ENCODE measurements at places on chromosomes 16 and 17.

DNA sequence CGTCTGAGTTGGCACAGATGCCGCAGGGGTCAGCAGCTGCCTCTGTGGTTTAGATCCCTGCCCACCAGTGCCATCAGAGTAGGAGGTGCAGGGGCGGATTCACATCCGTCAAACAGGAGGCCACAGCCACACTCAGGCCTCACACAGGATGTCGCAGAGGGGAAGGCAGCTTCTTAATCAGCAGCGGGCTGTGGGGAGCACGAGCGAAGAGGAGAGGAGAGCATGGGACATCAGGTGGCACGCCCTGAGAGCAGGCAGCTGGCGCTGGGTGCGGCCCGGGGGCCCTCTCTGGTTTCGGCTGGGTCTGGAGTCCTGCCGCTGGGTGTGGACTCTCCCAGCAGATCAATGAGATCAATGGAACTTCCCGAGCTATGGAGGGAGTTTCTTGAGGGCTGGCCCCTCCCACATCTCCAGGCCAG lies 9.6 kb downstream of the LLGL2 start:
- no peak for DNase-seq

DNA sequence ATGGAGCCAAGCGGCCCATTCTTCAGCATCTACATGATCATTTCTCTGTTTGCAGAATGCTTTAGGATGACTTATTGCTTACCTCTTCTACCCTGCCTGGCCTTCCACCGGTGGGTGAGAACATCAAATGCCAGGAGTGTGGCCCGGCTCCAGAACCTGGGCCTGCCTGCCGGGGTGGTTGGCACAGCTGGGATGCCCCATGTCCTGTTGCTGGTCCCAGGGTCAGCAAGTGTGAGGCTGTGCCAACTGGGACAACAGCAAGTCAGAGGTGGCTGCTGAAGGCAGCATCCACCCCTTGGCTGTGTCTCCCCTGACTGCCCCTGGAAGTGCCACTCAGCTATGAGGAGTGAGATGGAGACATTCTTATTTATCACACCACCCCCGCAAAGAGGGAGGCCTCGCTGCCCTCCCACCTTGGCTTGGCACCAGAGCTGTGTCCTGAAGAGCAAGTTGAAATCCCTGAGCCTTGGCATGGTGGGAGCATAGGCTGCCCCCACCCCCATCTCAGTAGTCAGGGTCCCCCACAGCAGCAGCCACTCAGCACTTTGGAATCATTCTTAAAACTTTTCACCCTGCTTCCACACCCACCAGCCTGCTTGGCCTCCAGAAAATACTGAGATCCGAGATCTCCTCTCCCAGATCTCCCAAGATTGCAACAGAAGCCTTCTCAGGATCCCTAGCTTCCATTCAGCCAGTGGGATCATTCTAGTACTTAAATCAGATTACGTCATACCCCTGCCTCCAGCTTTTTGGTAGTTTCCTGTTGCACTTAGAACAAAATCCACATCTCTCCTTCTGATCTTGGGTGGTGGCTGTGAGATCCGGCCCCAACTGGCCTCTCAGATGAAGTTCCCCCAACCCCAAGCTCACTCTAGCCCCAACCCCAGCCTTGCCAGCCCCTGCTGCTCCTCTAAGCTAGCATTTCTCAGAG lies 127.5 kb downstream of the SOCS1 start:
- peak; percentile 34 for DNase-seq

GRCh38 chr17:39962642-39963220 lies at the start of gene GSDMA:
GSDMA (plus strand) TSS chr17:39963004; CDS start chr17:39965688, 2,684 bp downstream.
- DNase-seq: no peak

- DNase-seq: no peak
Measured at GRCh38 chr17:74520790-74521480, 10.3 kb downstream of the CD300LB start.

- DNase-seq: no peak
Measured at GRCh38 chr17:69677130-69677529, 262.6 kb downstream of the MAP2K6 start.

GRCh38 chr17:43916385-43916784 lies 9.0 kb upstream of the MPP2 start:
- no peak for DNase-seq

DNA sequence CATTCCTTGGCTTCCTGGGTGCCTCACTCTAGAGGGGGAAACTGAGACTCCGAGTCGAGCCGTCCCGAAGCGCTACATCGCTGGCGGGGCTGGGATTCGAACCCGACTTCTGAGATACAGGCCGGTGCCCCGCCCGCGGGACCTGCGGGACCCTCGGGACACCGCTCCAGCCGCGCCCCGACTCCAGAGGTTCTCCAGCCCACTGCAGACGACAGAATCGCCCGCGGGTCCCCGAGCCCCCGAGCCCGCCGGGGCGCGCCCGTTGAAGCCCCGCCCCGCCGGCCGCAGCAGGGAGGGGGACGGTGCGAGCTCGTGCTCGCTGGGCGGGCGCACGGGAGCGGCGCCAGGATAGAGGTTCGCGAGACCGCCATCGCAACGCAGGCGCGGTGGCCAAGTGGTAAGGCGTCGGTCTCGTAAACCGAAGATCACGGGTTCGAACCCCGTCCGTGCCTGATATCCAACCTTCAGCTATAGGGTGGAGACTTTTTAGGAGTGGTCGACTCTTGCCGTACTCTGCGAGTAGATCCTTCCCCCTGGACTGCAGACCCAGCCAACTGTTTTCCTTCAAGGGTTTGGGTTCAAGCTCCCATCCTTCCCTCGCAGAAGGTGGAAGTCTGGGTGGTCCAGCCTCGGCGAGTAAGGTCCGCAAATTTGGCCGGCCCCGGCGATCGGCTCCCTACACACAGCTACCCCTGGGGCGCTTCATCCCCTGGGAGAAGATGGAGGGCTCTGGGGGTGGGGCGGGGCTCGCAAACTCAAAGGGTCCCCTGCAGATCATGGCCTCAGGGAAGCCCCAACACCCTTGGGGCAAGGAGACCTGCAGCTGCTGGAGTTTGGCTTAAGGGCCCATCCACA lies 214.6 kb downstream of the MRTFB start:
- peak; percentile 97 for DNase-seq

DNA sequence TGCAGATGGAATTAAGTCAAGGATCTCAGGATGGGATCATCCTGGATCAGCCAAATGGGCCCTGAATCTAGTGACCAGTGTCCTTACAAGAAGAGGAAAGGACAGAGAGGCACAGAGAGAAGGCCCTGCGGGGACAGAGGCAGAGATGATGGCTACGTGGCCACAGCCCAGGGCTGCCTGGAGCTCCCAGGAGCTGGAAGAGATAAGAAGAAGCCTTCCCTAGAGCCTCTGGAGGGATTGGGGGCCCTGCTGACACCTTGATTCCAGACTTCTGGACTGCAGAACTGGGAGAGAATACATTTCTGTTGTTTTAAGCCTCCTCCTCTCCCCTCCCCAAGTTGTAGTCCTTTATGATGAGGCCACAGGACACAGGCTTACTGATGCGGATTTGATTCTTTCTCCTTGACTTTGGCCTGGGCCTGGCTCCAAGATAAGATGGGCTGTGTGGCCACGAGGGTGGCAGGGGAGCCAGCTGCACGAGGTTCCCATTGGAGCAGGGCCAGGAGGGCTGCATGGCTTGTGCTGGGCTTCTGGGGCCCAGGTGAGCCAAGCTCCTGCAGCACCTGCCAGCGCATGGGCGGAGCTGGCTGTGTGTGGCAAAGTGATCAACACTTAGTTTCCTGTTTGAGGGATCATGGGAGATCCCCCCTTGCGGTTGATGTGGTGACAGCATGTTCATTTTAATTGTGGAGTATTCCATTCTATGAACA lies 146.1 kb downstream of the IRF8 start:
- DNase-seq: no peak

- DNase-seq: no peak
Measured at GRCh38 chr16:16009401-16009800, 60.0 kb downstream of the ABCC1 start.

All from fibroblast of skin of back (primary cell).